ENCODE measurements at places on chromosomes 4 and X. TPM values are rescaled to one million over a fixed set of nuclear protein-coding genes. Genes with fewer than 3 reads are reported as not detected.

- DNase-seq = peak; percentile 35
Observed at GRCh38 chrX:17456526-17456925, 81.5 kb downstream of the NHS start.

GRCh38 chrX:119573222-119573621 is 1.1 kb upstream of the UBE2A start:
- no peak for DNase-seq

DNA sequence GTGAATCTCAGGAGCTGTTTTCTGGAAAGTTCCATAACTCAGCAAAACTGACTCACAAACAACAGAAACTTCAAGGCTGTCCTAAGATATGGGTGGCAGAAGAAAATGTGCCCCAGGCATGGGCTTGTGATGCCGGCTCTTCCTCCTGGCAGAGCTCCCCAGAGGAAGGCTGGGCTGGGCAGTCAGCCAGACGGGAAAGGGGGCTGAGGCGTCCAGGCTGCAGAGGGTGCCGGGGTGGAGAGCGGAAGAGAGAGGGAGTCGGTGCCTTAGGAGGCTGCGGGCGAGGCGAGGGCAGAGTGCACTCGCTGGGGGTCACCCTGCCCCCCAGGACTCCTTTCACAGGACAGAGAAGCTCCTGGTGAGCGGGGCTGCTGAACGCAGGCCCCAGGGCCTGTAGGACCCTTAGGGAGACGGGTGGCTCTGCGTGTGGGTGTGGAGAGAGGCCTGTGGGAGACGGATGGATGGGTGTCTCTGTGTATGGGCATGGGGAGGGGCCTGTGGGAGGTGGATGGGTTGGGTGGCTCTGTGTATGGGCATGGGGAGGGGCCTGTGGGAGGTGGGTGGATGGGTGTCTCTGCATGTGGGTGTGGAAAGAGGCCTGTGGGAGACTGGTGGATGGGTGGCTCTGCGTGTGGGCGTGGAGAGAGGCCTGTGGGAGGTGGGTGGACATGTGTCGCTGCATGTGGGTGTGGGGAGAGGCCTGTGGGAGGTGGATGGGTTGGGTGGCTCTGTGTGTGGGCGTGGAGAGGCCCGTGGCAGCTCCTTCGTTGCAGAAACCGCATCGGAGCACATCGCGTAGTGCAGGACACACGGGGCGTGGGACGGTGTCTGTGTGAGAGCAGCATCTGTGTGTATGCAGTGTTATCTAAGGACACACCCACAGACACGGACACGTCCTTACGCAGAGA is 15.9 kb downstream of the PCGF3 start:
- DNase-seq = no peak

The CCDC120 gene
- total RNA-seq = 2.7 TPM

DNA sequence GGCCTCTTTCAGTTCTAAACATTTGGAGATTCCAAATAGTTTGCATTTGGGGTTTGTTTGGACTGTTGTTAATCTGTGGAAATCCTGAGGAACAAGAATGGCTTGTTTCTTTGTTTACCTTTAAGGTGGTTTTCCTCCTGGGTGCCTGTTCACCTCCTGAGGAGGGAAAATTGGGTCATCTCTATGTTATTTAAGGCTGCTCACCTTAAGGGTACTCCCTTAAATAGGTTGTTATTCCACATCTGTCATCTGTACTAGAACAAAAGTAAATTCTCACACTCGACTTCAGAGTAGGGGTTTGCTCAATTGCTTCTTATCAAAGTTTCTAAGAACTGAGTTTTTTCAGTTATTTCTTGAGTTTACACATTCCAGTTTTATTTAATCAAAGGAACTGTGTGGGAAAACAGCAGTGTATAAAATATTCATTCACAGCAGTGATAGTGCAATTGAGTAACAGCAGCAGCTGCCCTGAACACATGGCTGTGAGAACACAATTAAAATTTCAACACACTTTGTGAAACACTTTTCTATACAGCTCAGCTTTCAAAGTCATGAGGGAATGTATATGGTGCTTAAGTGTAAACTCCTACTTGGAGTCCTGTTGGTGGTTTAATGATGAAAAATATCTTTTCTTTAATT is 238.5 kb upstream of the PGRMC2 start:
- DNase-seq = peak; percentile 77

DNA sequence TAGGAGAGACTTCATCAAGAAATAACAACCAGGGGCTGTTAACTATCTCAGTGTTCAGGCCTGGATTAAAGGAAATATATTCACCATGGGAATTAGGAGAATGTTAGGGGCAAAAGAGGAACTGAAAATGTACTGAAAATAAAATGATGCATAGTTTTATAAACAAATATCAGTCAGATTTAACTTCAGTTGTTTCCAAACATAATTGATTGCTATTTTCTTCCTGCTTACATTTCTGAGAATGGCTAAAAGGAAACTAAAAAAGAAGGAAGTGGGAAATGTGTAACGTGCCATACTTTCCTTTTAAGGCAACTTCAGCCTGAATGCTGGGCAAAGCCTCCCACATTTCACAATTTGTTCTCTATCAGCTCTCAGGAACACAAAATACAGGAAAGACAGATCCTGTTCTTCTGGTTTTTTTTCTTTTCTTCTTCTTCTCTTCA is 178.1 kb downstream of the MAML3 start:
- DNase-seq = no peak

The GLRB gene
- 2.8 TPM for total RNA-seq

GRCh38 chr4:71125137-71125536 is 131.7 kb downstream of the DCK start:
- no peak for DNase-seq

The BANK1 gene
- total RNA-seq = 1.1 TPM

GRCh38 chrX:56618323-56618722 is 54.9 kb downstream of the UBQLN2 start:
- peak; percentile 0 for DNase-seq

The MGARP gene
- total RNA-seq = not detected

- peak; percentile 35 for DNase-seq
Observed at GRCh38 chr4:79854856-79855502, 218.1 kb downstream of the ANTXR2 start.

The GAGE1 gene
- not detected for total RNA-seq

GRCh38 chr4:12929784-12930183 is 554.4 kb downstream of the RAB28 start:
- no peak for DNase-seq

DNA sequence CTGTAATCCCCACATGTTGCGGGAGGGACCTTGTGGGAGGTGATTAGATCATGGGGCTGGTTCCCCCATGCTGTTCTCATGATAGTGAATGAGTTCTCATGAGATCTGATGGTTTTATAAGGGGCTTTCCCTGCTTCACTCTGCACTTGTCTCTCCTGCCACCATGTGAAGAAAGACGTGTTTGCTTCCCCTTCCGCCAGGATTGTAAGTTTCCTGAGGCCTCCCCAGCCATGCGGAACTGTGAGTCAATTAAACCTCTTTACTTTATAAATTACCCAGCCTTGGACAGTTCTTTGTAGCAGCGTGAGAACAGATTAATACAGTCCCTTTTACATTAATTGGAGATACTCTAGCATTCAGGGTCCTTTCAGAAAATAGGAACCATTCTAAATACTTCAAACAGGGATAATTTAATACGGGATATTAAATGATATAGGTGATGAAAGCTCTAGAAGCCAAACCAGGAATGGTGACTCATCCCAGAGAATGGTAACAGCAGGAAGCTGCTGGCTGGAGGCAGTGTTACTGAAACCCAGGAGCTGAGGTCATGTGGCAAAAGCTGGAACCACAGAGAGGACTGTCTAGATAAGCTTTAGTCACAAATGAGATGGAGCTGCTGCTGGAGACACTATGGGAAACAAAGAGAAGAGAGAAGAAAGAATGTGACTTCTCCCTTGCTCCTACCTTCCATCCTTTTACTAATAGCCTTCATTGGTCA is 57.3 kb downstream of the GSTCD start:
- no peak for DNase-seq

The LNX1 gene
- 10.7 TPM for total RNA-seq

DNA sequence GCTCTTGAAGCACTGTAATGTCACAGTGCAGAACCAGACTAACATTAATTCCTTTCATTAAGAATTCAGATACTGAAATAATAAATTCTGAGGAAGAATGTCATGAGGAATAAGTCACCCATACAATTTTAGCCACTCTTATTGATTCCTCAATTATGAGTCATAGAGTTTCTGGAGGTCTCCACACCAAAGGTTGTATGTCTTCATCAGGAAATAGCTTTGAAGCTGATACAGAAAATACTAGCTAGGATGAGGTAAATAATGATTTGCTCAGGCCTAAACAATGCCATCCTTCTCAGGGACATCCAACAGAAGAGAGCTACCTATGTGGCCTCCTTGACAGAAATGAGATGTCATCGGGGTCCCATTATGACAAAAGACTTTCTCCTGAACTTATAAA is 238.8 kb downstream of the OR13H1 start:
- no peak for DNase-seq

DNA sequence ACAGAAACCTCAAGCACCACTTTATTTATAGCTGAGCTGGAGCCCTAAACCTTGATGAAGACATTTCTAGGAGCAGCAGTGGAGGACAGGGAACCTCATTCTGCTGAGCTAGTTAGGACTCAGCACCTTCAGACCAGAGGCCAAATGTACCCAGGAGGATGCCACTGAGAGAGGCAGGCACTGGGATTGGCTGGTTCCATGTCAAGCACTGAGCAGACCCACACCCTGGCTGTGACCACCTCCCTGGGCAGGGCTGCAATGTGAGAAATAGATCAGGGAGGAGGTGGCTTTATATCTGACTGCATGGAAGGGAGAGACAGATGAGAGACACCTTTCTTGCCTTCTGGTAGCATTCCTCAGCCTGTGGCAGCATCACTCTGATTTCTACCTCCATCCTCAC is 304.6 kb downstream of the STK32B start:
- no peak for DNase-seq

GRCh38 chr4:185708348-185708747 is 103.6 kb downstream of the SORBS2 start:
- peak; percentile 31 for DNase-seq

The C4orf54 gene
- 243 TPM for total RNA-seq

The SPON2 gene
- total RNA-seq = 517 TPM

GRCh38 chrX:72216973-72217372 is 21.9 kb downstream of the ERCC6L start:
- DNase-seq = no peak

- no peak for DNase-seq
Observed at GRCh38 chr4:85994576-85994975, 365.3 kb downstream of the MAPK10 start.

The NIPAL1 gene
- 6.9 TPM for total RNA-seq

DNA sequence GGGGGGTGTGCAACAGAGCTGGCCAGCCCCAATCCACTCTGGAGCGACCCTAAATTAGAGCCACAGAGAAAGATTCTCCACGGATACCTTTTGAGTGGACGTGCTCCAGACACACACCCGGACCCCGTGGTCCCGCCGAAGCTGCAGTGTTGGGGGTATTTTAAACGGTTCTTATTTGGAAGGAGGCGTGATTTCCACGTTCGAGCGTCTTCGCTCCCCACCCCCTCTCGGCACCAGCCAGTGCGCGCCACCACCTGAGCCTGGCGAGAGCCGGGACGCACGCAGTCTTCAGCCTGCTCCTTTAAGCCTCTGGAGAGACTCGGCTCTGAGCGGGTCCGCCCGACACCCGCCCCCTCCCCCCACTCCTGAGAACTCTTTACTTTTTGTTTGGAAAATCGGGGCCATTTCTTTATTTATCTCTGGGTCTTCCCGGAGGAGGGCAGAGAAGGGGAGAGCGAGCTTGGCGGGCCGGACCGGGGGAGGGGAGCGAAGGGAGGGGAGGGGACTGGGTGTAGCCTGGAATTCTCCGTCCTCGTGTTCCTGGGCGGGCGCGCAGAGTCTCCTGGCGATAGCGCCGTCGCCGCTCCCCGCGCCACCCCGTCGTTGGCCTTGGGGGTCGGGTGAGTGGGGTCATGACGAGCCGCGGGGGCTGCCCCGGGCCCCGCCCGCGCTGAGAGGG is 668 bp upstream of the PTCHD1 start:
- DNase-seq = peak; percentile 22

DNA sequence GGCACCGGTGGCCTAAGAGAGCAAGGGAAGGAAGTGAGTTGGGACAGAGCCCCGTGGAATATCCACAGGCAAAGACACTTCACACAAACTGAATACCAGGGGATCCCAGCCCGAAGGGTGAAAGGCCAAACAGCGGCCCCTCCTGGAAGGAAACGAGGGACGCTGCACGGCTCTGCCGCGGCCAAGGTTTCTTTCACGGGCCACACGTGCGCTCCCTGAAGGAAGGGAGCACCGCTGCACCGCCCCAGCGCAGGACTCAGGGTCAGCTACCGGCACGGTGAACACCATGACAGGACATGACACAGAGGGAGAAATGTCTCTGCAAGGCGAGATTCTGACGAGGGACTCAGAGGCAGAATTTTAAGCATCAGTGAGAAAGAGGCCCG is 31.5 kb upstream of the GTPBP6 start:
- DNase-seq = no peak

The SPANXN4 gene
- total RNA-seq = not detected

DNA sequence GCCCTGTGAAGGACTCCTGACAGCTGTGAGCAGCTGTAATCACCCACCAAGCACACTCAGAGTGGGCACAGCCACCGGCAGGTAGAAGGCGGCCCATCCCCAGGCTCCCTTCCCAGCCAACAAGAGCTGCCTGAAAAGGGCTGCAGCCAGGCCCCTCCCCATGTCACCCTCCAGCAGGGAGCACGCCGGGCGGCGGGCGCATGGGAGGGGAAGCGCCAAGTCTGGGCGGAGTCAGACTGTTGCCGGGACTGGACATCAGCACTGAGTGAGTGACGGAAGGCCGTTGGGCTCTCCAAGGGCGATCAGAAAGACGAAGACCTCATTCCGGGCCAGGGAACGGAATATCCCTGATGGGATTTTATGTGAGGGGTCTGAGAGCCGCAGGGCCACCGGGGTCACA is 82.1 kb downstream of the PPP2R2C start:
- DNase-seq = peak; percentile 7

The MTMR8 gene
- total RNA-seq = 3.5 TPM

DNA sequence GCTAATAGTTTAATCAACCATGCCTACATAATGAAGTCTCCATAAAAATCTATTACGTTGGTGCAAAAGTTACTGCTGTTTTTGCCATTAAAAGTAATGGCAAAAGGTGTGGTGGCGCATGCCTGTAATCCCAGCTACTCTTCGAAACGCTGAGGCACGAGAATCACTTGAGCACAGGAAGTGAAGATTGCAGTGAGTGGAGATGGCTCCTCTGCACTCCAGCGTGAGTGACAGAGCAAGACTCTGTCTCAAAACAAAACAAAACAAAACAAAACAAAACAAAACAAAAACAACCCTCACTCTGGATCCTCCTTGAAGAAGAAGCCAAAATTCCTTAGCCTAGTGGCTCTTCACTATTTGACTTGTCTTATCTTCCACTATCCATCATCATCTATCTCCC is 78.0 kb downstream of the MSN start:
- DNase-seq = no peak

The TAF7L gene
- 0.82 TPM for total RNA-seq

GRCh38 chrX:38214551-38215531 is 5.8 kb downstream of the SRPX start:
- DNase-seq = no peak

- DNase-seq = no peak
Observed at GRCh38 chrX:77595848-77596247, 148.7 kb downstream of the FGF16 start.

GRCh38 chrX:29107231-29107630 is 520.0 kb downstream of the IL1RAPL1 start:
- peak; percentile 1 for DNase-seq

- no peak for DNase-seq
Observed at GRCh38 chr4:171843456-171843855, 30.3 kb downstream of the GALNTL6 start.
